ENCODE measurements at places on chromosomes 16 and 17.

DNA sequence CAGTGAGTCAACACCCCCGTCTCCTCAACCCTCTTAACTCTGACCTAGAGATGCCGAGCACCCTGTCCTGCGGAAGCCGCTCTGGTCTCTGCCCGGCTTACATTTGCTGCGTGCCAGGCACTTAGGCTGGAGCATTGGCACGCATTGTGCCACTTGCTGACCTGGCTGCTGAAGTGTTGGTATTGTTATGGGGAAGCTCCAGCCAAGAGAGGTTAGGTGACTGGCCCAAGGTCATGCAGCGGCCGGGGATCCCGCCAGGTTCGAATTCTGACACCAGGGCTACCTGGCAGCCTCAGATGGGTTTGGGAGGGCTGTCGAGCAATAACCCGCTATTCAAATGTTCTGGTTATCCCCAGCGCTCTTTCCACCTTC lies 5.0 kb upstream of the HSD17B1 start:
- DNase-seq = no peak

DNA sequence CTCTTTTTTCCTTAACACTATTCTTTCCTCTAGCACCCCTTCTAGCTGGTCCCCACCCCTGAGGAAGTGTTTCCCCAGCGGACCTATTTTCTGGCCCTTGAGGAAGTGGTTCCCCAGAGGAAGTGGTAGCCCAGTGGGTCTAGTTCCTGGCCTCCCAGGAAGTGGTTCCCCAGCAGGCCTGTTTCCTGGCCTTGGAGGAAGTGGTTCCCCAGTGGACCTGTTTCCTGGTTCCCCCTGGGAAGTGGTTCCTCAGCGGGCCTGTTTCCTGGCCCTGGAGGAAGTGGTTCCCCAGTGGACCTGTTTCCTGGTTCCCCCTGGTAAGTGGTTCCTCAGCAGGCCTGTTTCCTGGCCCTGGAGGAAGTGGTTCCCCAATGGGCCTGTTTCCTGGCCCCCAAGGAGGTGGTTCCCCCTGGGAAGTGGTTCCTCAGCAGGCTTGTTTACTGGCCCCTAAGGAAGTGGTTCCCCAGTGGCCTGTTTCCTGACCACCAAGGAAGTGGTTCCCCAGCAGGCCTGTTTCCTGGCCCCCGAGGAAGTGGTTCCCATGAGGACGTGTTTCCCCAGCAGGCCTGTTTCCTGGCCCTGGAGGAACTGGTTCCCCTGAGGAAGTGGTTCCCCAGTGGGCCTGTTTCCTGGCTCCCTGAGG lies 58.3 kb downstream of the NTN1 start:
- DNase-seq = no peak

GRCh38 chr17:77459018-77459755 lies 318.4 kb downstream of the SEC14L1 start:
- no peak for DNase-seq

GRCh38 chr17:39659279-39660010 lies 5.7 kb upstream of the TCAP start:
- DNase-seq = no peak

DNA sequence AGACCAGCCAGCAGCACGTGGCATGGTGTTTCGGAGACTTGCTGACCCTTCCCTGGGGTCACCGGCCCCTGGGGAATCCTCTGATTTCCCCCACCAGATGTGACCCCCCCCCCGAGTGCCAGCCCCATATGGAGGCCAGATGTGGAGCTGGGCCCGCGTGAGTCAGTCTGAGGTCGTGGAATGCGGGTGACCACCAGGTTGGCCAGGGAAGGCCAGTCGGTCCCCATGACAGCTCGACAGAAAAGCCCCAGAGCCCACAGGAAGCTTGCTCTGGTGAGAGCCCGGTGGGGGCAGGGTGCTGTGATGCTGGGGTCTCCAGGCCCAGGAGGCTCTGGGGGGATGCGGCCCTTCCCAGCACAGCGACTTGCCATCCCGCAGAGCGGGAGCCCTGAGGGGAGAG lies 209.0 kb downstream of the NTN1 start:
- no peak for DNase-seq

DNA sequence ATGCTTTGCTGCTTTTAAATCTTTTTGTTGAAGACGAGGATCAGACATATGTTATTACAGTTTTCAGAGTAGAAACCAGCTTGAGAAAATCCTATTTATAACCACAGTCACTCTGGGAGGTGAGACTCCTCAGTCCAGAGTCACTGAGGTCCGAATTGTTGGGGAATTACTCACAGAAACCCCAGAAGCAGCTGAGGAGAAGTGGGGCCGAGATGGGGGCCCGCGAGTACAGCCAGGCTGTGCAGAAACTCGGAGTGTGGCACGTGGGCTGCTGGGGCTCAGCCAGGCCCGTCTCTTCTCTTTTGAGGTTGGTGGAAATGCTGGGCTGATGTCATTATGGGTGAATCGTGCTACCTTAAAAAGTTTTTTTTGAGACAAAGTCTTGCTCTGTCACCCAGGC lies 14.4 kb upstream of the GNG13 start:
- DNase-seq = no peak

DNA sequence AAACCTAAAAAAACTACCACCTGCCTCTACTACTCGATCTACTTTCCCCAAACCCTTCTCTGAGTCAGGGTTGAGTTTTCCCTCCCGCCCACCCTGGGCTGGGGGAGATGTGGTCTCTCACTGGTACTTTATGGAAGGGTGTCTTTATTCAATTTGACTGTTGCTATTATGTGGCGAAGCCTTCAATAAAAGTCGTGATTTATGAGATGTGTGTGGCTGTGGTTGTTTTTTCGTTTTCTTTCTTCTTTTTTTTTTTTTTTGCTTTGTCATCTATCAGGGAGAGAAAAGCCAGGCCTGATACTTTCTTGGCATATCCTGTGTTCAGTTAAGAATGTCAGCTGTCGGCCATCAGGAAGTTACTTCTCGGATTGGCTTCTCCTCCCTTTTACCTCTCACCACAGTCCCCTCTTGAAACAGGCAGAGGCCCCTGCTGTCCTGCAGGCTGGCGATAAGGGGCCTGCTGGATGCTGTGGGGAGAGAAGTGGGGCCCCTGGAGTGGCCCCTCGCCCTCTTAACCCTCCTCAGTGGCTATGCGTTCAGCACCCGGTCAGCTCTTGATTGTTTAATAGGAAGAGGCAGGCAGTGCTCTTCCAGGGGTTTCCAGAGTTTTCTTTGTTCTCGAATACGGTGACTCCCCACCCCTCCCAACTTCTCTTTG lies 123.0 kb downstream of the MSI2 start:
- no peak for DNase-seq

- DNase-seq = no peak
These were observed 65.9 kb downstream of the CEP95 start for GRCh38 chr17:64572682-64573154.

DNA sequence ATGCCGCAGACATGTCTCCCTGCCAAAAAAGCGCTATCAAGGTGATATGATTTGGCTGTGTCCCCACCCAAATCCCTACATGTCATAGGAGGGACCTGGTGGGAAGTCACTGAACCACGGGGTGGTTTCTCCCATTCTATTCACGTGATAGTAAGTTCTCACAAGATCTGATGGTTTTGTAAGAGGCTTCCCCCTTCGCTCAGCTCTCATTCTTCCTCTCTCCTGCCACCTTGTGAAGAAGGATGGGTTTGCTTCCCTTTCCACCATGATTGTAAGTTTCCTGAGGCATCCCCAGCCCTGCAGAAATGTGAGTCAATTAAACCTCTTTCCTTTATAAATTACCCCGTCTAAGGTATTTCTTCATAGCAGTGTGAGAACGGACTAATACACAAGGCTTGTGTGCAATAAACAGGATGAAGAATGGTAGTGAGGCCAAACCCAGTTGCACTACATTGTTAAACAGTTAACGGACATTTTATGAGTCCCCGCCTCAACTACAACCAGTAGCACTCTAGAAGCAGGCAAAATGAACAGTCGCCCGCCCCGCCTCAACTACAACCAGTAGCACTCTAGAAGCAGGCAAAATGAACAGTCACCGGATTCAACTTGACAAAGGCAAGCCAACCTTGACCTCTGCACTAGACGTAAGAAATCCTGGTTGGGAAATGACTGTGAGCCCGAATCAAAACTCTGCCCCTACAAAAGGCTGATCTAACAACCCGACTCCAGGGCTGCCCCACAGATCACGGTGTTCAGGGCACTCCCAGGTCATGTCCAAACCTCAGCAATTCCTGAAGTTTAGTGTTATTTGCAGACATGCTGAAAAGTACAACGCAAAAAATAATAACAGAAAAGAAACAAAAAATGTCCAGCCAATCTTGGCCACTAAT lies 26.3 kb downstream of the VPS53 start:
- no peak for DNase-seq

Data from mesothelial cell of epicardium (in vitro differentiated cells).